NCI-H526 treated with DMSO at 0.1 percent for 48 hours (cell line): ENCODE measurements at places on chromosomes 1 and 21.

DNA sequence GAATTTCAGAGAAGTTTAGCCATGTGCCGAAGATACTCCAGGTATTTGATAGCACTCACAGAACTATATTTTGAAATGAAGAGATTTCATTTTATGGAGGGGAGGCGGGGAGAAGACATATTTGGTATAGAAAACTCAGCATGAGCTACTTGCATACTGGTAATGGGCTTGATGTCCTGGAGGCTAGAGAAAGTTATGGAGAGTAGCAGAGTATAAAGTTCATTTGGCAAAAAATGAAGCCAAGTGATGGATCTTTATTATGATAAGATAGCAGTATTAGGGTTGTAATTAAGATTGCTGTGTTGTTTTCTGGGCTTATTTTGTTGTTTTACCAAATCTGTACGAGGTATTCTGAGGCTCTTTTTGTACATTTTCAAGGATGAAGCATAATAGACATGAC lies 72.0 kb downstream of the RPS6KC1 start:
- no peak for DNase-seq

DNA sequence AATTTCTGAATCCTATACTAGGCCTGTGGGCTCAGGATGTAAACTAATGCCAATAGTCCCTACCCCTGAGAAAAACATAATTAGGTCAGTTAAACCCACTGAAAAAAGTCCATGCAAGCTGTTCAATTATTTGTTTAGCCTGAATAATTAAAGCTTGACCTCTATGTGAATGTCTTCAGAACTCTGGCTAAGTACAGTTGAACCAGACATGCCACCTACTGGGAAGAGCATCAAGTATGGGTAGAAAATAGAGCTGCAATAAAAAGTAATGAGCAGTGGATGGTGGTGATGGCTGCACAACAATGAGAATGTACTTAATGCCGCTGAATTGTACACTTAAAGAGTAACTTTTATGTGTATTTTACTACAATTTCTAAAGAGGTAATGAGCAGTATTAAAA lies 23.6 kb upstream of the SLC19A2 start:
- DNase-seq = no peak

- DNase-seq = no peak
Observed at GRCh38 chr1:147725685-147726084, 34.7 kb downstream of the GJA5 start.

DNA sequence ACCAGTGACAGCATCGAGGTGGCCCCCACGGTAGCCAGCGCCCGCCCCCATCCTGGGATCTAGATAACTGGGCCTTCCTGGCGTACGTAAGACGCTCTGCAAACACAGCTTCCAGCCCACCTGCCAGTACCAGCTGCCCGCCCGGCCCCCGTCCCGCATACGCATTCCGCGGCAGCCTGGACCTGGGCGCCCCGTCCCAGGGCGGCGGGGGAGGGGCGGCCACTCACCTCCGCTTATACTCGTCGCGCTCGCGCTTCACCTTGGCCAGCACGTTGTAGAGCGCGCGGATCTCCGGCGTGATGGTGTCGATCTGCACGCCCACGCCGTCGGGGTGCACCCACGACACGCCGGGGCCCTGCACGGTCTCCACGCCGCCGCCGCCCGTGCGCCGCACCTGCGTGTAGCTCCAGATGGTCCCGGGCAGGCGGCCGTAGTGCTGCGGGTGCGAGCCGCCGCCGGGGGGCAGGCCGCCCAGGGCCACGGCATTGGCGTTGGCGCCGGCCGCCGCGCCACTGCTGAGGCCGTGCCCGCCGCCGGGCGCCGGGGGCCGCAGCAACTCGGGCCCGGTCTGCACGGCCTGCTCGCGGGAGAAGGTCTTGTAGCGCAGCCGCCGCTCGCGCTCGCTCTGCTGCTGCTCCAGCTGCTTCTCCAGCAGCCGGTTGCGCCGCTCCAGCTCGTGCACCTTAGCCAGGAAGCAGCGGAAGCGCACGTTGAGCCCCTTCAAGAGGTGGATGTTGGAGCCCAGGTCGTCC lies 859 bp downstream of the IFFO2 start:
- no peak for DNase-seq

DNA sequence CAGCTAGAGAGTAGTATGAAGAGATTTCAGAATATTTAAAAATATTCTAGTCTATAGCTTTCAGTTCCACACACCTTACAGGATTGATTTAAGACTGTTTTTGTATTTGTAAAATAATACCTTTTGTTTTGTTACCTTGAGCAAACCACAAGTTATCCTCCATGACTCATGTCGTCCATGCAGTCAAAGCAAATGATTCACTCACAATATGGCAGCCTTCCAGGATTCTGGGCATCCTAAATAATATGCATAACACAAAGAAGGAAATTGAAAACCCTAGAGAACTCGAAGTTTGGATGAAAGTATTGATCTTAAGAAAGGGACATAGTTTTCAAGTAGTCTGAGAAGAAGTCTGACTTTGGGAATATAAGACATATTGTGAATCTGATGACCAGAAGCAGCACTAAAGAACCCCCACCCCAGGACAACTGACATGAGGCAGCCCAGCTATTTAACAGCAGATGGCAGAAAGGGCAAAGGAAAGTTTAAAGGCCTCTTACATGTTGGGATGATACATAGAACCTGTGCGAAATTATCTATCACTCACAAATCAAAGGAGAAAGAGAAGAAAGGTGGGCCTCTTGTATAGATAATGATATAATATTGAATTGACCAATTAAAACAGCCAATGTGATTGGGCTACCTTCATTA lies 857.9 kb downstream of the BRINP3 start:
- DNase-seq = no peak

GRCh38 chr1:26700711-26701110 lies 4.9 kb downstream of the ARID1A start:
- DNase-seq = no peak

- no peak for DNase-seq
Observed at GRCh38 chr1:55188909-55189308, 26.3 kb downstream of the USP24 start.

DNA sequence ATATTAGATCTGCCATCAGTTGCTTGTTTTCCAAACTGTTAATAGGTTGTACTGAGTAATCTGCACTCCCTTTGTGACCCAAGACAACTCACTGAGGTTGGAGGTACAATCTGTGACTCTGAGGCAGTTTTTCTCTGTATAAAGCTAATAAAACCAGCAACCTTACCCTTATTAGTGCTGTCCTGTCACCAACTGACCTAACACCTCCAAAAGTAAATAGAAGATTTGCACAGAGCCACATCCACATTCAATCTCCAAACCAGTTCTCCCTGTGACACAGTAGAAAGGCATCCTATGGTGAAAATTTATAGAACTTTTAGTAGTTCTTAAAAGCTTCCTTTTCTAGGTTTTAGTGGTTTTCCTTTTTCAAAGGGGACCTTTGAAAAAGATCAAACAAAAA lies 140.4 kb upstream of the ADGRL2 start:
- DNase-seq = no peak

GRCh38 chr21:36643374-36644250 lies 55.3 kb upstream of the SIM2 start:
- DNase-seq = no peak

GRCh38 chr1:61227857-61228550 lies 145.6 kb downstream of the NFIA start:
- DNase-seq = no peak

DNA sequence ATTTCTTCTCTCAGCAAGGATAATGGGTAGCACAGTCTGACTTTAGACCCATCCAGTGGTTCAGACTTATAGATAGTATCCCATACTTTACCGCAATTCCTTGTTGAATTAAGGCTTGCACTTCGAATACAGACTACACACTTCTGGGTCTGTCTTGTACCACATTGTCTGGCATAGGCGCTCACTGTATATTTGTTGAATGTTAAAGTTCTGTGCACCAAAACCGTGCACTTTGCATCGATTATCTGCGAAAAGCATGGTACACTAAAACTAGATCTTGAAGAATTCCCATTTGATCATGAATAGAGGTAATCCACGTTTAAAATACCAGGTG lies 556 bp upstream of the RYR2 start:
- no peak for DNase-seq

DNA sequence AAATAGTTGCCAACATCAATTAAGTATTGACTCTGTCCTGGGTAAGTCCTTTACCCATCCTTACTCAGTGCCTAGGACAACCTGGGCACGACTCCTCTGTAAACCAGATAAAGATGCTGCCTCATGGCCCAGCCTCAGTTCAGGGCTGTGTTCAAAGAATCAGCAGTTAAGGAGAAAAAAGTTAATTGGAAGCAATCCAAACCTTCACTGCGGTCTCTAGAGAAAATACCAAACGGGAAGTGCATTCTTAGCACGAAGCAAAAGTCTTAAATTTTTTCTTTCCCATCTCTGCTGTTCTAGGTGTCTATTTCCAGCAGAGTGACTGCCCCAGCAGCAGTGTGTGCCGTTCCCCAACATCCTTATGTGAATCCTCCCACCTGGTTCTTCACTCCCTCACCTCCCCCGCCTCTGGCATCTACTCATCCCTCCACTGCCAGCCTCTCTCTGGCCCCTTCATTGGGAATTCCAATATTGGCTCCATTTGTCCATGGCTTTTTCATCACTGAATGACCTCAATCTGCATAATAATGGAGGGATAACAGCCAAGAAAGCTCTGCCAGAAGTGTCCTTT lies 23.2 kb downstream of the KANK4 start:
- no peak for DNase-seq

DNA sequence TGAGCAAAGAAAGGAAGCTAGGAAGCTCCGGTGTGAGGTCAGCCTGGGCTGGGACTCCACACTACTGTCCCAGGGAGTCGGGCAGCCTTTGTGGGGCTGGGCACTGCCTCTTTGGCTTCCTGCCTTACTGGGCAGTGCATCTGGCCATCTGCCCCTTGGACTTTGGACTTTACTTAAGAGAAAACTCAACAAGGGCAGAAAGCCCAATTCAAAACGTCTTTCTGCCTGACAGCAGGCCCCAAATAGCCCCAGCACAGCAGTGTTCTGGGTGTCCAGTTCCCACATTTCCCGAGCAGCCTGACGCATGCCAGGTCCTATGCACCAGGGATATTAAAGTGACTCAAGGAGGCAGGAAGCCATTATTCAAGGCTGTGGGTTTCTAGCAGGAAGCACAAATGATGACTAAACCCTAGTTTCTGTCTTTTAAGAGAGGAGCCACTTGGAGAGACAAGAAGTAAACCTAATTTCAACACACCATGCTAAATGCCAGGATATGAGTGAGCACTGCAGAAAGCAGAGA lies 37.9 kb upstream of the EDEM3 start:
- no peak for DNase-seq

- DNase-seq = no peak
Observed at GRCh38 chr1:159289060-159289459, 13.1 kb upstream of the FCER1A start.
